ENCODE measurements at places on chromosomes 12 and 14.

GRCh38 chr14:81157431-81157830, 63.3 kb downstream of the GTF2A1 start:
- no peak for ATAC-seq

DNA sequence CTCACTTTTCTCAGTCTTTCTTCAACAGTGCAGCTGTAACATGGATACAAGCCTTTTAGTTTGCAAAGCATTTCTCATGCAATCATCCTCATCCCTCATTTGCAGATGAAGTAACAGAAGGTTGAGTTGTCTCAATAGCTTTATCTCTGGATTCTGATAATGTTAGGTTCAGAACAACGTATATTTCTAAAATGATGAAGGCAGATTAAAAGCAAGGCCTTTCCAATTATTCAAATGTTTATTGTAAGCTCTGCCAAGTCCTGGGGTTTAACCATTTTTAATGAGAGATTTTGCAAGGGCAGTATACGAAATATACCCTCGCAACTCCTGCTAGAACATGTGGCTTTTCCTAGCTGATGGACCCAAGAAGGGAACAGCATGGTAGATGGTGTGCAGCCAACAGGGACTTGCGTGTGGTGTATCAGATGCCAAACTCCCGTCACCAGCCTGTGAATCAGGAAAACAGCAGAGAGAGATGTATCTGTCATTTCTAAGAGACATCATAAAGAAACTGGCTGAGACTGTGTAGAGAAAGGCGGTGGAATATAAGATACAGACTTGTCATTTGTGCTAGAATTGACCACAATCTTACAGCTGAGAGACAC, 319.7 kb downstream of the MED13L start:
- ATAC-seq: no peak

GRCh38 chr14:56715938-56716337, 94.3 kb downstream of the OTX2 start:
- ATAC-seq: no peak

DNA sequence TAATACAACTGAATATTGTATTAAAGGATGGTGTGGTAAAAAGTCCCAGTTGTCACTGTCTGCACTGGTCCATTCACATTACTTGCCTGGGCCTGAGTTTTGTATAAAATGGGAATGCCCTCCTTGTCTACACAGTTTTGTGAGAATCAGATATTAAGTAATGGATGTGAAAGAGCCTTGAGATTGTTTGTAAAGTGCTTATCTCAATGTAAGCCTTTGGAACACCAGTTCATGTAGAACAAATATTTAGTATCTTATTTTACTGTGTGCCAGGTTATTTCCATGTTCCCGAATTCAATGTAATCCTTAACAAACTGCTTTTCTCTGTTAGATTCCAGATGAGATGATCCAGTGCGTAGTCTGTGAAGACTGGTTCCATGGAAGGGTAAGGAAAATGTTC, 7.5 kb downstream of the UBR7 start:
- ATAC-seq: no peak

GRCh38 chr14:104528496-104528895, 51.1 kb upstream of the C14orf180 start:
- no peak for ATAC-seq

GRCh38 chr14:99624971-99625370, 20.0 kb upstream of the HHIPL1 start:
- ATAC-seq: peak; percentile 37

GRCh38 chr14:20697273-20698017, 8.9 kb downstream of the ANG start:
- peak; percentile 70 for ATAC-seq

- ATAC-seq: no peak
These were observed 116.2 kb downstream of the DENND5B start for GRCh38 chr12:31474751-31475150.

- peak; percentile 72 for ATAC-seq
These were observed 17.6 kb upstream of the PLEKHH1 start for GRCh38 chr14:67515386-67516079.

- no peak for ATAC-seq
These were observed 1.1 kb upstream of the IRF9 start for GRCh38 chr14:24159777-24160498.

GRCh38 chr12:109844091-109844490, 10.9 kb upstream of the TRPV4 start:
- ATAC-seq: no peak

- ATAC-seq: no peak
These were observed 42.1 kb upstream of the CTDSP2 start for GRCh38 chr12:57888409-57889157.

GRCh38 chr12:132593938-132594358, 16.4 kb downstream of the LRCOL1 start:
- ATAC-seq: no peak

- ATAC-seq: no peak
These were observed 29.0 kb downstream of the PEBP1 start for GRCh38 chr12:118164798-118165486.

DNA sequence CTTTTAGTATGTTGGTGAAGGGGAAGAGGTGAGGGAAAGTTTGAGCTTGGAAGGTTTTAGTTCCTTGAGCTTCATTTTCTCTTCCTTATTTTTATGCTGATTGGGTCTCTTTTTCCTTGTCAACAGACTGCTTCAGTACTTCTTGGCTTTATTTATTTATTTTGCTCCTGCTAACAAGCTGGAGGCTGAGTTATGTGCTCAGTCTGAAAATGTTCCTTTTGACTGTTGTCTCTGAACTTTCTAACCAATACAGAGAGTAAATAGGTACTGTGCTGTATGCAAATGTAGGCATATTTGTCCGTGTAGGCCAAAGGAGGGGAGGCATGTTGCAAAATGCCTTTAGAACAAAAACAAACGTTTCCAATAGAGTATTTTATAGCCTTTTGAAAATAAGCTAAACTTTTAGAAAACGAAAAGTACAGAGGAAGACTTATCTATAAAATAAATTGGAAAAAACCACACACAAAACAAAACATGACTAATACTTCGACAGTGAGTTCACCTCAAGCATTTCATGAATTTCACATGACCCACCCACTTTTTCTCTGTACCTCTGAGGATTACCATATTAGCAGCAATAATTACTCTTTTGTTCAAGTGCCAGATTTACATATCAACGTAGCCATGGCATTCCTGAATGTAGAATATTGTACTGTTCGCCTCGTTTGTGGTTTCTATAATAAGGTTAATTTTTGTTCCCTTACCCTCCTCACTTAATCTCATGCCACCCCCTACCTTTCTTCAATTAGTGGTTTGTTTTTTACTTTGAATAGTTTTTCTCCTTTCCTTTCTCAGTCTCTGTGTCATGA, 4.7 kb upstream of the CREBL2 start:
- ATAC-seq: peak; percentile 62

DNA sequence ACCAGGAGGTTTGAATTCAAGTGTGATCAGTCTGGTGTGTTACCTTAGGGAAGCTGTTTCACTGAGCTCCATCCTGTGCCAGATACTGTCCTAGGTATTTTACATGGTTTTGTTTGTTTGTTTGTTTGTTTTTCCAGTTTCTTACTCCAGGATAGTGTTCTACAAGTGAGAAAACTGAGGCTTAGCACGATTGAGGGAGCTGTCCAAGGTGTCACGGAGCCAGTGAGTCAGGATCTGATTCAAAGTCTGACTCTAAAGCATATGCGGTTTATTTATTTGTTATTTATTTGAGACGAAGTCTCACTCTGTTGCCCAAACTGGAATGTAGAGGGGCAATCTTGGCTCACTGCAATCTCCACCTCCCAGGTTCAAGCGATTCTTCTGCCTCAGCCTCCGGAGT, 79.7 kb upstream of the GNG2 start:
- ATAC-seq: no peak

GRCh38 chr12:66900616-66901015, 221.7 kb upstream of the GRIP1 start:
- ATAC-seq: no peak

DNA sequence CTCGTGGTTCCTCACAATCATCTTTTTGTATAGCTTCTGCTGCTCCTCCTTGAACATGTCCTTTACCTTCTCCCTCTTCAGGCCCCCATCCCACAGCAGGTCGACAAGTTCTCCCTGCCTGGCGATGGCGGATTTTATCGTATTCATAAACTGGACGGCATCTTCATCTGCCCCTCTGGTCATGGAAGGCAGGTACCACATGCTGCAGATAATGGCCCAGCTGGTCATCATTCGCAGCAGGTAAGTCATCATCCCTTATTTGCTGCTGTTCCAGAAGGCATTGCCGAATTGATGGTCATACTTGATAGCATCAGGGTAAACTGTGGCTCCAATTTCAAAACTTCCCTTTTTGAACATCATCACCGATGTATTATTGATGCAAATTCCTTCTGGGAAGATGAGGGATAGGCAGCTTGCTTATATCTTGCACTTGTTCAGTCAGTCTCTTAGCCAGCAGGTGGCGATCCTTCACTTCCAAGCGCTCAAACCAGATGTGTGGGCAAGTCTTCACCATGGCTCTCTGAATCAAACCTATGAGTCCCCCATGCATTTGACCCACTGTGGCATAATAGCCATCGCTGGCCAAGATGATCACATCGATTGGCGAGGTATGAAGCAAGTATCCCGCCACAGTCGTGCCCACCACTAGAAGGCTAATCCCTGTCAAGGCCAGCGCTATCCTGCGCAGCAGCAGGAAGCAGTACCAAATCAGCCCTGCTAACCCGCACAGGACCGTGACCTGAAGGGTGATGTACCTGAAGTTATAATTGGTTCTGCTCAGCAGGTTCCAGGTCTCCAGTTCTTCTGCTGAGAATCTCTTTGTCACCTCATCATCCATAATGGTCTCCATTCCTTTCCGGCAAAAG, 381.5 kb upstream of the STXBP6 start:
- ATAC-seq: no peak

DNA sequence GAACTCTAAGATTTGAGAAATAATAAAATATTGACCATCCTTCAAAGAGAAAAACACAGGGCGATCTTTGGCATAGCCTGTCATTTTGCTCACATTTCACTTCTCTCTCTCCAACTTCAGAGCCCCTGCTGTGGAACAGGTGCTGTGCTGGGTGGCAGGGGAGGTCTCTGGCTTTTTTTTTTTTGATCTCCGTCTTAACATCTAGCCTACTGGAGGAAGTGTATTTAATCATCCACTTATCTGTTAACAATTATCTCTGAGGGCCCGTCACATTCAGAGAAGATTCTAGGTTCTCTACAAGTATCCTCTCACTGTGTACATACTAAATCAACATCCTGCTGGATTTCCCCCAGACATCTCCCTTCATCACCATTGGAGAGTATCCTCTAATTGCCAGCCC, 34.1 kb downstream of the CHST11 start:
- peak; percentile 52 for ATAC-seq

DNA sequence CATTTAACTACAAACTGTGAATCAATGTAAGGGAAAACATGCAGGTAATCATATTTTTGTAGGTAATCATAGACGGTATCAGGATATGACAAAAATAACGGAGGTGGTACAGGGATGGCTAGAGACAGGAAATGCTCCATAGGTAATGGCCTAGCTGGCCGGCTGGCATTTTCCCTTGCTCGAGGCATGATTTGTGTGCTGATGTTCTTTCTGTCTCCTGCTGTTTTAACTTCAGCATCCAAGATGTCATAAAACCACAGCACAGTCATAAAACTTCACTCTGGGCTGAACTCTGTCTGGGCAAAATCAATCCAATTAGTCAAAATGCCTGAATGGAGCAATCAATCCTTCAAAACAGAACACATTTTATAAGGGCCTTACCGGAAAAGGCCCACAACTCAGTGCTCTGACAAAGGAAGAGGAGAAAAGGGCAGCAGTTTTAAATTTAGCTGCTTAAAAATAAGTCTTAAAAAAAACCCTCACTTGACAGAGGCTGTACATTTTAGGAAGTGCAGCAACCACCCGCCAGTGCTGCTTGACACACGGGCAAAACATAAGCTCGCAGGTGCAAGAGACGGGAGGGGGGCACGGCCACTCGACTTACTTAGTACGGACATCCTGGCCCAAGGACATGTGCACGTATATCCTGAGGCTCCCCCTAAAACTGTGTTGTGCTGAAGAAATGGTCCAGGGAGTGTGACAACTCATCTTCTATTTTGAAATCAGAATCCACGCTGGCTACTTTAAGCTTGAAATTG, 40.5 kb upstream of the GPR68 start:
- ATAC-seq: no peak

DNA sequence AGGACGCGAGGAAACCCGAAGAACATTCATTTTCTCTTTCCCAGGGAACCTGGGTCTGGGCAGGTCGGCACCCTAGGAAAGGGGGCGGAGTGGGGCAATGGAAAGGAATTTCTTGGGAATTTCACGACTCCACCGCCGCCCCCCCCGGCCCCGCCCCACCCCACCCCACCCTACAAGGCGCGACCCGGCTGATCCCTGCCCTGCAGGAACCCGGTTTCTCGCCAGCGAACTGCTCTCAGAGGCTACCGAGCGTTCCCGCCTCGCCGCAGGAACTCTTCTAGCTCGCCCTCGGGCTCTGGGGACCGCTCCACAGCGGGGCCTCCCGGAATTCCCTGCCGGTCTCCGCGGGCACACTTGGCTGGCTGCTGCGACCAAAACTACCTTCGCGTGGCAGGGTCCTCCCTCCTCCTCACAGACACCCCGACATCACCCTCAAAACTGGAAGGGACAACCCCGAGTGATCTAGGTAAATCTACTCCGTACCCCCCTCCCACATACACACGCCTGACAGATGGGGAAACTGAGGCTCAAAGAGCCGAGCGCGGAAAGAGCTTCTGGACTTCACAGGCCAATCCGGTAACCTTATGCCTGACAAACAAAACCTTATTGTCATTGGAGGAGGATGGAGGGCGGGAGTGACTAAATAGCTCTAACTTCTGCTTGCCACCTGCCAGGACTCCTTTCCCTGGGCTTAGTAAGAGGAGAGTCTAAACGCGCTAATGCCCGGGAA, 785 bp upstream of the ACTN1 start:
- ATAC-seq: no peak

DNA sequence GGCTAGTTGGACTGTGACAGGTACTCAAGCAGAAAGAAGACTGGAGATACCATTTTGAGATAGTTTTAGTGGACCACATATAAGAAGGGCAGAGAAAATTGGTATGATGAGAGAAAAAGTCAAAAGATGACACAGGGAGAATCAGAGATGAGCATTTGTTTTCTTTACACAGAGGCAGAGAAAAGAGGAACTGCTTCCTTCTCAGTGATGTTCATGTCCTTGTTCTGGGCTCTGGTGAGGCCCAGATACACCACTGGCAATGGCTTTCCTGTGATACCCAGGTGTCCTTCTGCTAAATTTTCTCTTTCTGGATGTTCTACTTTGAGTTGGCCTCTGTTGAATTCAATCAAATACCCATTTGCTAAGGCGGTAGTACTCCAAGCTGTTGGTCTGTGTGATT, 1782.7 kb upstream of the SEL1L start:
- no peak for ATAC-seq

DNA sequence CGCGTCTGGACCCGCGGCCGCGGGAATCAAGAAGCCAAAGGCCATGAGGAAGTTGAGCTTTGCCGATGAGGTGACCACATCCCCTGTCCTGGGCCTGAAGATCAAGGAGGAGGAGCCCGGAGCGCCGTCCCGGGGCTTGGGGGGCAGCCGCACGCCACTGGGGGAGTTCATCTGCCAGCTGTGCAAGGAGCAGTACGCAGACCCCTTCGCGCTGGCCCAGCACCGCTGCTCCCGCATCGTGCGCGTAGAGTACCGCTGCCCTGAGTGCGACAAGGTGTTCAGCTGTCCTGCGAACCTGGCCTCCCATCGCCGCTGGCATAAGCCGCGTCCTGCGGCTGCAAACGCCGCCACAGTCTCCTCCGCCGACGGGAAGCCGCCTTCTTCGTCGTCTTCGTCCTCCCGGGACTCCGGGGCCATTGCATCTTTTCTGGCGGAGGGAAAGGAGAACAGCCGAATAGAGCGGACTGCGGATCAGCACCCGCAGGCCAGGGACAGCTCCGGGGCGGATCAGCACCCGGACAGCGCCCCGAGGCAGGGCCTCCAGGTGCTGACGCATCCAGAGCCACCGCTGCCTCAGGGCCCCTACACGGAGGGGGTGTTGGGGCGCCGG, 1.0 kb downstream of the INSM2 start:
- peak; percentile 83 for ATAC-seq

- ATAC-seq: peak; percentile 43
These were observed 96.6 kb downstream of the WNK1 start for GRCh38 chr12:848882-849527.

Data from stimulated activated memory B cell treated with anti-CD40 and anti-IgM and Interleukin-4, amounts not matched to agents 10 μg/mL and 1 μg/mL and 100 μg/mL, for 72 hours (primary cell).